ENCODE measurements at places on chromosomes 4 and X.

GRCh38 chrX:107574054-107574683 lies 54.1 kb upstream of the PRPS1 start:
- no peak for DNase-seq

GRCh38 chr4:157043131-157043530 lies 32.8 kb upstream of the GLRB start:
- no peak for DNase-seq

GRCh38 chr4:175480404-175480803 lies 331.7 kb downstream of the GPM6A start:
- DNase-seq, result no peak

DNA sequence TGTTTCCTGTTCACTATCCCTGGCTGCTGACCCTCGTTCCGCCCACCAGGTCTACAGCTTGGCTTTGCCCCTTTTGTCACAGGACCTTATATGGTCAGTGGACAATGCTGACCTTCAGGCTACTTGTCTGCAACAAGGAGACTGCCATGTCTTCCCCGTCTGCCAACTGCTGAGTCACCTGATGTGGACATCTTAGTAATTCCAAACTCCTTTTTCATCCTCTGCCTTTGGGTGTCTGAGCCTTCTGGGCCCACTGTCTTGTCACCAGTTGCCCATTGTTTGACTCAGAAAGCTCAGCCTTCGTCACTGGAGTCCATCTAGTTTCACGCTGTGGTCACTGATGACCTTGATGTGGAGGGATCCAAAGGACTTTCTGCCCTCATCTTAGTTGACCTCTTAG lies 30.2 kb downstream of the GPRIN3 start:
- no peak for DNase-seq

DNA sequence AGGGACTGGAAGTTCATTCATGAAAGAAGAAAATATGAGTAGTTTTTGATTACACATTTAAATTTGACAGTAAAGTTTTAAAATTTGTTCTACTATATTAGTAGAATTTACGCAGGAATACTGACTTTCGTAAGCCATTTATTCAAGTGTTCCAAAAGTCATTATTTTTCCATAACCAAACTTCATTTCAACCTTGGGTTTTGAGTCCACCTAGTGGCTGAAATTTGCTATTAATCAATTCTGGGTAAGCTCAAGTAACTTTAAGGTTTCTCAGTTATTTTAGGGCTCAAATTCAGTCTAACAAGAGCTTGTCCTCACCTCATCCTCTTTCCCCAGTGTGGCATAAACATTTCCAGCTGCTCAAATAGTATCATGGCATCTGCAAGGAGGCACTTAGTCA lies 175.4 kb downstream of the SH3BGRL start:
- DNase-seq, result no peak

- DNase-seq, result no peak
Measured at GRCh38 chr4:140557831-140558435, 10.8 kb downstream of the UCP1 start.

DNA sequence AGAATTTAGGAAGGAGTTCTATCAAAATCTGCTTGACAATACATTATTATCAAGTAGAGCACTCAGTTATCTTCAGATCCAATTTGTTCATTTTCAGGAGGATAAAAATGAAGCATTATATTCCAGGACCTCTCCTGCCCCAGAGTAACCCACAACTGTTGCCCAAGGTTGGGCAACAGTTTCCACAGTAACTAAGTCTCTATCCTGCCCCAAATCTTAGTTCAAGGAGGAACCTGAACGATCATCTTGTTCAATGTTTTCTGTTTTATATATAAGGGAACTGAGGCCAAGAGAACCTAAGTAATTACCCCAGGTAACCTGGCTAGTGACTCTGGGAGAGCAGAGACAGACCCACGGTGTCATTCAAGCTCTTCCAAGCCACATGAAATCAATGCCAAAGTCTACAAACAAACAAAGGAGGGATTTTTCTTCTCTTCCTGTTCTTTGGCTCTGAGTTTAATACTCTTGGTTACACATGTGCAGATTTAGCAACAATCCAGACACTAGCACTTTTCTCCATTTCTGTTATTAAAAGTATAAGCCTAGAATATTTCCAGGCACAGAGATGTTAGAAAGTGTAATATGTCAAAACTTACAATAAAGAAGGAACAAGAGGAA lies 105.6 kb downstream of the C4orf51 start:
- no peak for DNase-seq

DNA sequence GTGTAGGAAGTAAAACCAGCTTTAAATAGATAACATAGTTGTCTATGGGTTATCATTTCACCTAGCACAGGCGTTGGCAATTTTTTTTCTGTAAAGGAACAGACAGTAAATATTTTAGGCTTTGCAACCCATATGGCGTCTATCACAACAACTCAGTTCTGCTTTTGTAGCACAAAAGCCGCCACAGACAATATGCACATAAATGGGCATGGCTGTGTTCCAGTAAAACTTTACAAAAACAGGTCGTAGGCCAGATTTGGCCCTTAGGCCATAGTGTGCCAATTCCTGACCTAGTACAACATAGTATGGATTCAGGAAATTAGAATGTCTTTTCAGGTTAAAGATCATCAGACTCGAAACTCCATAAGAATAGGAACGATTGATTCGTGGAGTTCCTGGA lies 265.3 kb upstream of the GK2 start:
- no peak for DNase-seq

GRCh38 chrX:78029663-78030062 lies 60.2 kb upstream of the PGAM4 start:
- peak; percentile 2 for DNase-seq

DNA sequence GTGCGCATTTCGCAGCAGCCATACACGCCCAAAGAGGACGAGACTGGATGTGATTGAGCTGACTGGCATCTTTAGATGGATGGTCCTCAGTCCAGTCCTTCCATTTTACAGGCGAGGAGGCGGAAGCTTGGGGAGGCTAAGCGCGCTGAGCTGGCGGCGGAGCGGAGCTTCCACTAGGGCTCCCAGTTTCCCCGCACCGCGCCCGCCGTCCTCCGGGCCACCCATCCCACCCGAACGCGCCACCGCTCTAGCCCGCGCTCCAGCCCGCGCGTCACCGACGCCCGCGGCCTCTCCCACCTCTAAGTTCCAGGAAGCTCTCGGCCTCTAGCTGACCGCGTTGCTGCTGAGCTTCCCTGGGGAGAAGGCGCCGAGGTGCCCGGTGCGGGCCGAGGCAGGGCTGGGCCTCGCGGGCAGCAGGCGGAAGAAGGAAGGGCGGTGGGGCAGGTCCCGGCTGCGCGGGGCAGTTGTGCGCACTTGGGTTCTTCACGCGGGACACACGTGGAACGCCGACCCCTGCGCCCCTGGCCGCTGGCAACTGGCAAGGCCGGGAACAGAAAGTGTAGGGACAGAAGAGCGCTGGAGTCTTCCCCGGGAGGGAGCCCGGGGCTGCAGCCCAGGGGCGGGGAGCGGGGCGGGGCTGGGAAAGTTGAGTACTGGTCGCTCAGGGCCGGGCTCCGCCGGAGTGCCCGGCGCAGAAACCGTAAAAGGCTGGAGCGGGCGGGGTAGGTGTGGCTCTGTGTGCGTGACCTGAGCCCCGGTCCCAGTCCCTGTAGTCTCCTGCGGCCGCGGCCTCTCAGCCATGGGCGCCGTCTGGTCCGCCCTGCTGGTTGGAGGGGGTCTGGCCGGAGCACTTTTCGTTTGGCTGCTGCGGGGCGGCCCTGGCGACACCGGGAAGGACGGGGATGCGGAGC lies at the start of gene STBD1:
Gene STBD1 (plus strand): TSS at position 763 of the 911 bp plus-strand sequence. CDS start 37 bp downstream, at position 800.
- DNase-seq, result peak; percentile 57

DNA sequence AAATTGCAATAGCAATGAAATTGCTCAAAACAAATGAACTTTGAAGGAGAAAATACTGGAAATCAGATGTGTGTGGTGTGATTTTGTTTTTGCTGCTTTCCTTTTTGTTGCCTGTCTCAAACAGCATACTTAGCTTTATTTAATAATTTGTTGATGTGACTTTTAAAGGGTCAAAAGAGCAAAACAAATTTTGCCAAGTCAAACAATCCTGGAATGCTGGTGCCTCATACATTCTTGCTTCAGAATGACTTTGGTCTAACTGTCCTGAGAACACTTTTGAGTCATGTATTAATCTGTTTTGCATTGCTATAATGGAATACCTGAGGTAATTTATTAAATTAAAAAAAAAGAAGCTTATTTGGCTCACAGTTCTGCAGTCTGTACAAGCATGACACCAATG lies 3.4 kb downstream of the PF4V1 start:
- no peak for DNase-seq

DNA sequence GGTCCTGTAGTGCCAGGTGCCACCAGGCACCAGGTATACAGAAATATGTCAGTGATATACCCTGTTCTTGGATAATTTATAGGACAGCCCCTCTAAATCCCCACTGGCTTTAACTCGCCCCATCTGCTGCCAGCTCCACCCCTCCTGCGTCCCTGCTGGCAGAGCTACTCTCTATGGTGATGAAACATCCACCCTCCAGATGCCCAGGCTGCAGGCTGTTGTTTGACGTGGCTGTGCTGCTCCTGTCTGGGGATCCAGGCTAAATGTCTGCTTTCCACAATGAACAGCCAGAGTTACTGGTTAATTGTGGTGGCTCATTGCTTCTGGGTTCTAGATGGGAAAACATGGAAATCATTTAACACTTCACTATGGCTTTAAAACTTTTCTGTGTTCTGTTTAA lies 12.9 kb downstream of the NHSL2 start:
- no peak for DNase-seq

DNA sequence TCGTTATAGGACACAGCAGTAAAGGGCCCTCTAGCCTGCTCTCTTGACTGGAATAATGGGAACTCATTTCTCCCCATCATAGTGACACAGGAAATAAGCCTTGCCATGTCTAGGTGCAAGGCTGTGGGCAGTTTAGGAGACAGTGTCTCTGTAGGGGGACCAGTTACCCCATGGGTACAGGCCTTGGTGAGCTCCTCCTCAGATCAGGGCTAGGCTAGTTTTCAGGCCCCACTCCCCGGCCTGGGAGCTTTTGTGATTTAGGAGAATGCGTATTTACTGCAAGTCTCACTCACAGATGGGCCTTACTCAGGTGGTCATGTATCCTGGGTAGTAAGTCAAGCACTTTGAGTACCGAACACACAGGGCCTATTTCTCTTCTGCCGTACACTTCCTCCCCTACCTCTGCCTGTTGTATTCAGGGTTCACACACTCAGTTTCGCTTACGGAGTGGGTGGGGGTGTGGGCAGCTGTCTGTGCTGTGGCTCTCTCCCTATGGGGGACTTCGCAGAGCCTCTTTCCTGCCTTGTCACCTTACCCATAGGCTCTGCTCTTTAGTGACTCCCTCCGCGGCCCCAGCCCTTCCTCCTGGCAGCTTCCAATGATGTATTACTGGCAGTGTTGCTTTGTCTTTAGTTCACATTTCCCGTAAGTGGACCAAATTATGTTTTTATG lies 34.2 kb downstream of the FAM193A start:
- DNase-seq, result no peak

DNA sequence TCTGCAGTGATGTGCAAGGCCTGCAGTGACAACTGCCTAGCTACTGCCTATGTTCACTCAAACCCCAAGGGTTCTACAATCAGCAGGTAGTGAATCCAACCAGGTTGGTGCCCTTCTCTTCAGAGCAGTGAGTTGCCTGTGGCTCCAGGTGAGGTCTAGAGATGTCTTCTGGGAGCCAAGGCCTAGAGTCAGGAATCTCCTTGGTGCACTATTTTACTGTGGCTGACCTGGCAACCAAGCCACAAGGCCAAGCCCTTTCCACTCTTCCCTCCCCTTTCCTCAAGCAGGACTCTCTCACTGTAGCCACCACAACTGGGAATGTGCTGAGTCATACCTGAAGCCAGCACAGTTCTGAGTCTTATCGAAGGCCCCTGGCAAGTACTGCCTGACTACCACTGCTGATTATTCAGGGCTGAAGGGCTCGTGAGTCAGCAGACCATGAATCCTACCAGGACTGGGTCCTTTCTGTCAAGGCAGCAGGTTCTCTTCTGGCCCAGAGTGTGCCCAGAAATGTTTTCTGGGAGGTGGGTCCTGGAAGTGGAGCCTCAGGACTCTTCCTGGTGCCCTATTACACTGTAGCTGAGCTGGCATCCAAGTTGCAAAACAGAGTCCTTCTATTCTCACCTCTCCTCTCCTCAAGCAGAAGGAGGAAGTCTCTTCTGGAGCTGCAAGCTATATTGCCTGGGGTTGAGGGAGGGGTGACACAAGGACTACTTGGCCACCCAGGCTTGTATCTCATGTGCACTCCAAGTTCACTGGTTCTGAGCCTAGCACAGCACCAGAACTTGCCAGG lies 111.6 kb downstream of the BTC start:
- DNase-seq, result no peak

DNA sequence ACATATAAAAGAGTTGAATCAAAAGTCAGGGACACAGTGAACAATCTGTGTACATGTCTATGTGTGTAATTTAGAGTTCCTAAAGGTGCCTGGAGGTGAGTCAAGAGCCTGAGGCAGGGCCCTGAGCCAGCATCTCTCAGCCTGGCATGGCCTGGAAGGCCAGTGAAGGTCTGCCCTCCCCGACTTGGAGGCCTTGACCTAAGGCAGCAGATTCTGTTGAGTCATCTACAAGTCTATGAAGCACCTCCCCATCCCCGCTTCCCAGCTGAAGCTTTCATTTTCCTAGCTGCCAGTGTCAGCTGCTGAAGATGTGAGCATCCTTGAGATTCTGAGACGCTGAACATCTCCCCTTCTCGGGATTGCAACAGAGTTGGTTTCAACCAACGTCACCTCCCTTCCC lies 583.9 kb downstream of the BCOR start:
- no peak for DNase-seq

- no peak for DNase-seq
Measured at GRCh38 chr4:28665306-28665705, 1804.7 kb downstream of the STIM2 start.

DNA sequence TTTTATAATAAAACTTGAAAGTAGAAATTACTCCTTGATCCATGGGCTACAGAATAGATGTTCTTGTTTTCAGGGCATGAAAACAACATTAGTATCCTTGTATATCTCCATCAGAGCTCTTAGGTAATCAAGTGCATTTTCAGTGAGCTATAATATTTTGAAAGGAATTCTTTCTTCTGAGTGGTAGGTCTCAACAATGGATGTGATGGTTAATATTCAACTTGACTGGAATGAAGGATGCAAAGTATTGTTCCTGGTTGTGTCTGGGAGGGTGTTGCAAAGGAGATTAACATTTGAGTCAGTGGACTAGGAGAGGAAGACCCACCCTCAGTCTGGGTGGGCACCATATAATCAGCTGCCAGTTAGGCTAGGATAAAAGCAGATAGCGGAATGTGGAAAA lies 100.1 kb downstream of the LCORL start:
- DNase-seq, result no peak

DNA sequence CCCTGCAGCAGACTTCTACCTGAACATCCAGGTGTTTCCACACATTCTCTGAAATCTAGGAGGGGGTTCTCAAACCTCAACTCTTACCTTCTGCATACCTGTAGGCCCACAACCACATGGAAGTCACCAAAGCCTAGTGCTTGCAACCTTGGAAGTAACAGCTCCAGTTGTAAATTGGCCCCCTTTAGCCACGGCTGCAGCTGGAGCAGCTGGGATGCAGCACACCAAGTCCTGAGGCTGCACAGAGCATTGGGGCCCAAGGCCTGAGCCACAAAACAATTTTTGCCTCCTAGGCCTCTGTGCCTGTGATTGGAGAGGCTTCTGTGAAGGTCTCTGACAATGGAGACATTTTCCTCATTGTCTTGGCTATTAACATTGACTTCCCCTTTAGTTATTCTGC lies 772.4 kb upstream of the INTU start:
- DNase-seq, result no peak

- no peak for DNase-seq
Measured at GRCh38 chr4:74948236-74948635, 15.3 kb downstream of the PARM1 start.

GRCh38 chr4:186291256-186291890 lies 25.4 kb downstream of the F11 start:
- no peak for DNase-seq
